ENCODE measurements at places on chromosomes 3 and 15.

GRCh38 chr3:110234831-110235230 lies 836.8 kb upstream of the NECTIN3 start:
- DNase-seq: no peak

GRCh38 chr15:68924866-68925560 lies 5.3 kb upstream of the SPESP1 start:
- DNase-seq: peak; percentile 10

DNA sequence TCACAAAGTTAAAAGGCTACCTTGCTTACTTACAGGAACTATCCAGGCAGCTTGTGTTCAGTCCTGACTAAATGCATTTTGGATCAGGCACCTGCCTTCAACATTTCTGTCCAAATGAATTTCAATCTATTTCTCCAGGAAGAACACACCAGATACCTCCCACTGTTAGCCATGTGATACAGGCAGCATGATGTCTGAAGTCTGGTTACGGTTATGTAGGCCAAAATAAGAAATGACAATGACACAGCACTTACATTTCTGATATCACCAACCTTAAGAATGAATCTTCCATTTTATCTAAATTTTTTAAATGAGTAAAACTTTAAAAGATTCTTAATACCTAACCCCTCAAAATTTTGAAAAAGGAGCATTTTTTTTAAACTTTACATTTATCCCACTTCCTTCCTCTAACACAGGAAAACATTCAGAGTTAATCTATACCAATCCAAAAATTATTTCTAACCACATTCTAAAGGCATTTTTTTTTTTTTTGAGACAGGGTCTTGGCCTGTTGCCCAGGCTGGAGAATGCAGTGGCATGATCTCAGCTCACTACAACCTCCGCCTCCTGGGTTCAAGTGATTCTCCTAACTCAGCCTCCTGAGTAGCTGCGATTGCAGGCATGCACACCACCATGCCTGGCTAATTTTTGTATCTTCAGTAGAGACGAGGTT lies at the start of gene MAP4:
MAP4 (minus strand) TSS at position 116 of the 673 bp plus-strand sequence. CDS start 17,556 bp downstream, outside the sequence.
- DNase-seq: no peak

DNA sequence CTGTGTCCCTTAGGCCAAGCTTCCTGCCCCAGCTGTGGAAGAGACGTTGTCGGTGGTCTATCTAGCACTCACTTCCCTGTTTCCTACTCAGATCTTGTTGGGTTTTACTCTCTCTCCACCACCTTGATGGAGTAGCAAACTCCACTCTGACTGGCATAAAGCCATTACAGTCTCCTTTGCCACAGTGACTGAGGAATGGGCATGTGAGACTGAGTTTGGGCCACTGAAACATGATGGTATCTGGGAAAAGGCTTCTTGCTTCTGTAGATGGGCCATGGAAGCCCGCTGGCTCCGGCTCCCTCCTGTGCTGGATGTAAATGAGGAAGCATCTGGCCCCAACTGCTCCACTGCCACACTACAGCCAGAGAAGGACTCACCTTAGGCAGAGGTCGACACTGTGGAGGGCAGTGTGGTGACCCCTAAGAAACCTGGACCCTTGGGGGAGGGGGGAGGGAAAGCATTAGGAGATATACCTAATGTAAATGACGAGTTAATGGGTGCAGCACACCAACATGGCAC lies 9.4 kb upstream of the CAMK1 start:
- DNase-seq: no peak

DNA sequence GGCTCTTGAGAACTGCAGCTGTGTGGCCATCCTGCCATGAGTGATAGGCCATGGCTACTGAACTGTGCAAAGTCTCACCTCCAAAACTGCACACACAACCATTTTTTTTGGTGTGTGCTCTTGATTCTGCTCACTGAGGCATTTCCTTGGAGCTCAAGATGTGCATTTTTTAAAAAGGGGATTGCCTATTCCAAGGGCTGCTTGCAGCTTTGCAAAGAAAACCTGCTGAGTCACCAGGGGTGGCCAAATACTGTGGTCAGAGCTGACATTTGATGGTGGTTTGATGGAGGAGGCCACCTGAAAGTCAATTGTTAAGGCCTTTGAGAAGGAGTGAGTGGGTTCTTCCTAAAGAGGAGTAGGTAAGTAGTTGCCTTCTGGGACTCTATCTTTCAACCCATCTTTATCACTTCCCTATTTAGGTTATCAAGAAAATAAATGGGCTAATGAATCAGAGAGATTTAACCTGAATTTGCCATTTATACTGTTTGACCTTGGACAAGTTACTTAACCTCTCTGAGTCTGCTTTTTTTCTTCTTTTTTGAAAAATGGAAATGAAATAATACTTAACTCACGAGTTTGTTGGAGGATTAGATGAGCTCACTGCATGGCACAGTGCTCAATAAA lies 87.9 kb downstream of the CHST2 start:
- no peak for DNase-seq

- DNase-seq: no peak
Measured at GRCh38 chr3:120093119-120093910, 932 bp downstream of the GSK3B start.

DNA sequence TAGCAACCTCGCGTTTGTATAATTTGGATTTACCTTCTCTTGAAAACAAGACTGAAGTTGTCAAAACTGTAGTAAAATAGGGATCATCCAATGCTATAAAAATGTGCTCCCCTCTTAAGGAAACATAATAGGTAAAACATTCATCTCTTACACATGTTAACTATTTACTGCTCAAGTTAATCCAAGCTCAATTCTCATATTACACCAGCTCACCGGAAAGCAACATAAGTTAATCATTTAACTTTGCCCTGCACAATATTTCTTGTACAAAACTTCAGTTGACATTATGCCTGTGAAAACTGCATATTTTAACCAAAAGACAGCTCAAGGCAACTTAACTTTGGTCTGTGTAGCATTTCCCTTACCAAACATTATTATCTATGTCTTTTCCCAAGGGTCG lies 634.2 kb downstream of the NAALADL2 start:
- DNase-seq: no peak

DNA sequence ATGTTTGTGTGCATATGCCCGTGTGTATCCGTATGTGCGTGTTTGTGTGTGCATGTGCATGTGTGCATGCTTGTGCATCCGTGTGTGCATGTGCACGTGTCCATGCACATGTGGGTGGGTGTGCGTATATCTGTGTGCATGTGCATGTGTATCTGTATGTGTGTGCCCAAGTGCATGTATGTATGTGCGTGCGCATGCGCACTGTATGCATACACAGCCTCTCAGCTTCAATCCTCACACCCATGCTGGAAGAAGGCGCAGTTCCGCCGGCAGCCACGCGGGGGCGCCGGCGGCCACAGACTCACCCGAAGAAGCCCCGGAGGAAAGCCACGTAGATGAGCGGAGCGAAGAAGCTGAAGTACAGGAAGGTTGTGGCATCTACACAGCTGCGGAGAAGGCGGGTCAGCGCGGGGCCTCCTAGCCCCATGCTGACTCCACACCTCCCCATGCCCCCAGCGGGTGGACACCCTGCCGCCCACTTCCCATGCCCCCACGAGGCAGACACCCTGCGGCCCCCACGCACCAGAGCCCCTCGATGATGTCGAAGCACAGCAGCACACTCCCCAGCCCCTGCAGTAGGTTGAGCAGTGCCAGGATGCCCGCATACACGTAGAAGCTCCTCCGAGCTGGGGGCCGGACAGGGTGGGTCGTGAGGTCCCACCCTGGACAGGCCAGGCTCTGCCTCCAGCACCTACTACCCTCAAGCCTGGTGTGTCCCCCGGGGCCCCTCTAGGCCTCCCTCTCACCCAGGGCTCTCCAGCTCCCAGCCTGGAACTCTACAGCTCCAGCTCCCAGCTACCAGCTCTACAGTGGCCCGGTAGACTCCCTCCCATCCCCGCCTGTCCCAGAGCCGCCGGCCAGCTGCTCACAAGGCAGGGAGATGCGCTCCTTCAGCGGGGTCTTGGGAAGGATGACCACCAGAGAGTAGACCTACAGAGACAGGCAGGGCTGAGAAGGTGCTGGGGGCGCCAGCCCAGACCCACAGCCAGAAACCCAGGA lies 15.4 kb downstream of the TPRA1 start:
- peak; percentile 46 for DNase-seq

DNA sequence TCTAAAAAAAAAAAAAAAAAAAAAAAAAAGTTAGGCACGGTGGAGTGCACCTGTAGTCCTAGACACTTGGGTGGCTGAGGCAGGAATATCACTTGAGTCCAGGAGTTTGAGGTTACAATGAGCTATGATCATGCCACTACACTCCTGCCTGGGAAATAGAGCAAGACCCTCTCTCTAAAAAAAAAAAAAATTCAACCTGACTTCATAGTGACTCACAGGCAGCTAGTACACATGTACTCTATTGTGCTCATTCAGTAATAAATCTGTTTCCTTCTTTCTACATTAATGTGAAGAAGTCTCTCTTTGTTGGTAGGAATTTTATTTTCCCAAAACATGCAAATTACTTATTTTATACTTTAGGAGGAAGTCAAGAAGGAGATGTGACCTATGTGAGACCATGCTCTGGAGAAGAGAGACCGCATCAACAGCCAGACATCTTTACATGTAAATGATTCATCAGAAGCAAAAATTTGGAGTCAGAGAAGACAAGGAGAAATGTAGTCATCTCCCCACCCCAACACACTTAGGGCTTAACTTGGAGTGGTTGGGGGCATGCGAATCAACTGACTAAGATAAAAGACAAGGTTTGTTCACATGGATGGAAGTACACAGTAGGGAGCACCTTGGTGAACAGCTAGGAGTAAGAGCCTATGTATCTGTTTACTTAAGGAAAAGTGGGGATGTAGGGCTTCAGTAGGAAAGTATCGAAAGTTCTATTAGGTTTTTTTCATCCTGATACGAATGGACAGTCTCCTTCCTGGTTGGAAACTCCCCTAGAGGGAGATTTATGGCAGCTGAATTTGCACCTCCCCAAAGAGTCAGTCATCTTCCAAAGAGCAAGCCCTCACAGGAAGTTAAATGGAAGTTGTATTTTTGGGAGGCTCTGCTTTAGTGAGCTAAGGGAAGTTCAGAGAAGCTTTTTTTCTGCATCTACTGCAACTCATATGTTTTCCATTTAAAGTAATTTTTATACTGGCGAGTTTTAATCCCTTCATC lies 23.0 kb upstream of the NMD3 start:
- no peak for DNase-seq

DNA sequence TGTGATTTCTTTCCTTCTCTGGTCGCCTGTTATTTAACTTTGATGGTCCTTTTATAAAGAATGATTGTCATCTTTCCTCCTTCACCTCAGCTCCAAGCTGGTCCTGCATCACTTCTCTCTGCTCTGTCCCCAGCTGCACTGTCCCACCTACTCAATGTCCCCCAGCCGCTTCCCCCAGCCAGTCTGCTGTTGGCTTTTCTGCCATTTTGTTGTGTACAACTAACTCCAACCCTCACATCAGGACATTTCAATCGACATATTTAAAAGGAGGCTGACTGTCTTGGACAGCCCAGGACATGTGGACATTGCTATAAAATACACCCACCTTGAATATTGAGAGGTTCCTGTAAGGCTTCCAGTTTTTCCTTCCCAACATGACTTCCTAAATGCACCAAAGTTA lies 193.8 kb upstream of the RGMA start:
- DNase-seq: no peak

GRCh38 chr3:71713041-71713440 lies 12.2 kb downstream of the EIF4E3 start:
- DNase-seq: no peak

GRCh38 chr15:88489321-88489720 lies 21.8 kb downstream of the MRPS11 start:
- no peak for DNase-seq

- DNase-seq: no peak
Measured at GRCh38 chr3:151182349-151183079, 20.5 kb downstream of the GPR171 start.

DNA sequence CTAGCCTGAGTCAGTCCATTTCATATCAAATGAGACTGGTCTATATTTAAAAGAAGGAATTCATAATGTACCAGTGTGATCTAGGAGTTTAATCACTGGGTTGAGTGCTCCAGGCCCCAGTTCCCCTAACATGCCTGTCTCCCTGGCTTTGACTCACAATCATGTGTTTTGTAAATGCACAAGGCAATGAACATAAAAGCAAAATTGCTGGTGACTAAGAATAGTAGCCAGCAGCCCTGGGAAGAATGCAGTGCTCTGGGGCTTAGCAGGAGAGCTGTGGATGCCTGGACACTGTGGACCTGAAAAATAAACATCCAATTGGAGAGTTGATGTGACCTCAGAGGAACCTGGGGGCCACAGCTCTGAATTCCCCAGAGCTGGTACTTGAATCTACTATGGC lies 50.3 kb downstream of the SYNPR start:
- no peak for DNase-seq

- no peak for DNase-seq
Measured at GRCh38 chr3:133776794-133777438, 28.7 kb upstream of the SRPRB start.

DNA sequence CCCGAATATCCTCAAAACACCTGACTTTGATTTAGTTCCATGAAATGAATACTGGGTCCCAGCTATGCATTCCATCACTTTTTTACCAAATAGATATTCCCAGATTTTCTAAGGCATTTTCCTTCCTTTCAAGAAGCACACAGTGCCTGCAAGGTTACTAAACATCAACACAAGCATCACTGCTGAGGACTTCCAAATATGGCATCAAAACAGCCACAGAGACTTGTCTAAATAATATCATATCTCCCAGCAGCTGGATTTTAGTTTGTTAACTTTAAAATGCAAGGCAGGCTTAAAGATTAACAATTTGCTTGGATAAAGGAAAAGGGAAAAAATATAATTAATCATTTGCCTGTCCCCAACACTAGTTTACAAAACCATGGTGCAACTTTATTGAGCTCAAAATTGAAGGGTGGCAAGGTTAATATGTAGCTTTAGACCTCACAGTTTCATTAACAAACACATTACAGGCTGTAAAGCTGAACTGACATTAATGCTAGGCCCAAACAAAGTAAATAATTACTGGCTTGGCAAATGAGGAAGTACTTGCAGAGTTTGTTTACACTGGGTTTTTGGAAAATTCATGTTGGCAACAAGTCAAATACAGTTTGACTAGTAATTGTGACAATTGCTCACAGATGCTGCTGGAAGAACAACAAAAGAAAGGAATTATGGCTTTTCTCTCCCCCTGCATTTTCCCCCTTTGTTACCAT lies 401.7 kb upstream of the CDIN1 start:
- no peak for DNase-seq

- DNase-seq: no peak
Measured at GRCh38 chr3:19945969-19946831, 697 bp upstream of the RAB5A start.

GRCh38 chr3:113741086-113741485 lies 5.0 kb downstream of the NAA50 start:
- DNase-seq: no peak

All from activated CD8-positive, alpha-beta memory T cell treated with anti-CD3 and anti-CD28 coated beads for 1 hour (primary cell).